ENCODE measurements at places on chromosomes 4 and X.

DNA sequence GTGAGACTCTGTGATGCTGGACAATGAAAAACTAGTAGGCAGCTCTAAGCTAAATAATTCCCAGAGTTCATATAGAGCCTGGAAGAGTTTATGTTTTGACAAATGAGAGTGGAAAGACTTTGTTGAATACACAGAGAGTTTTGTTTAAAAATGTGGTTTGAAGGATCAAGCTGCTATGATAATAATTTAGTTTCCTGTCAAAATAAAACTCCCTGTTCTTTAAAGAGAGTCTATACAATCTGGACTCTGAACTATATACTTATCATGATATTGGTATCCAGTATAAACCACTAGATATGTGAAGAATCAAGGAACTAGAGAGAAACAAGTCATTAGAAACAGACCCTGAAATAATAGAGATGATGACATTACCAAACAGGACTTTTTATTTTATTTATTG lies 158.6 kb downstream of the C4orf33 start:
- no peak for DNase-seq

- DNase-seq, result peak; percentile 50
Measured at GRCh38 chr4:165810726-165811125, 62.3 kb upstream of the TLL1 start.

- no peak for DNase-seq
Measured at GRCh38 chrX:115409551-115409950, 120.0 kb downstream of the LUZP4 start.

DNA sequence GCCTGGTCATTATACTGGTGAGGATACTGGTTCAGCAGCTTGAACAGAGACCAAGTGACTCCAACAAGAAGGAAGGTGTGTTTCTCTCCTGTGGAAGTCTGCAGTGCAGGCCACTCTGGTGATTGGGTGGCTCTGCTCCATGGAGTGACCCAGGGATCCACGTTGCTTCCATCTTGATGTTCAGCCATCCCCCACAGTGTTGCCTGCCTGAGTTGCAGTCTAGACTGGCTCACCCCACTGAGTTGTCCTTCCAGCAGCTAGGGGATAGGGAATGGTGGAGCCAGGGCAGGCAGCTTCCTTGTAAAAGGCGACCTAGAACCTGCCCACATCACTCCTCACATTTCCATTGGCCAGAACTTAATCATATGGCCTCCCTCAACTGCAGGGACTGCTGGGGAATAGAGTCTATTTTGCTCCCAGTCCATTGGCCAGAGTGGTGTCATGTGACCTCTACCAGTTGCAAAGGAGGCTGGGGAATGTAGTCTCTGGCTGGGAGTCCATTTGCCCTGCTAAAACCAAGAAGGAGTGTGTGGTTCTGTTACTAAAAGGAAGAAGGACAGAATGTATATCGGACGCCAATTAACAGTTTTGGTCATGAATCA lies 8.0 kb downstream of the MAN2B2 start:
- DNase-seq, result no peak

- no peak for DNase-seq
Measured at GRCh38 chr4:94724016-94724790, 33.6 kb upstream of the BMPR1B start.

GRCh38 chr4:138053641-138054301 lies 188.4 kb downstream of the SLC7A11 start:
- DNase-seq, result peak; percentile 82

GRCh38 chrX:153762626-153763173 lies 1.3 kb upstream of the PLXNB3 start:
- no peak for DNase-seq

GRCh38 chr4:185761352-185762235 lies 50.4 kb downstream of the SORBS2 start:
- DNase-seq, result no peak

- DNase-seq, result no peak
Measured at GRCh38 chrX:134625315-134625718, 33.0 kb downstream of the PLAC1 start.

- DNase-seq, result no peak
Measured at GRCh38 chr4:96835991-96836390, 996.1 kb downstream of the PDHA2 start.

DNA sequence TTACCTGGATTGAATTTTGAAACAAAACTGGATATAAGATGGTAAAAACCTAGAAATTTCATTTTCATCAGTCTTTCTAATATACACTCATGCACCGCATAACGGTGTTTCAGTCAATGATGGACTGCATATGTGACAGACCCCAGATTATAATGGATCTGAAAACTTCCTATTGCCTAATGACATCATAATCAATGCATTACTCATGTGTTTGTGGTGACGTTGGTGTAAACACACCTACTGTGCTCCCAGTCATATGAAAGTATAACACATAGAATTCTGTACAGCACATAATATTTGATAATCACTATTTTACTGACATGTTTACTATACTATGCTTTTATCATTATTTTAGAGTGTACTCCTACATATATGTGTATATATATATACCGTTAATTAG lies 119.9 kb upstream of the AGA start:
- DNase-seq, result no peak

- DNase-seq, result no peak
Measured at GRCh38 chr4:105140684-105141490, 5.8 kb upstream of the TET2 start.

- DNase-seq, result no peak
Measured at GRCh38 chr4:185261946-185262345, 52.5 kb downstream of the SNX25 start.

DNA sequence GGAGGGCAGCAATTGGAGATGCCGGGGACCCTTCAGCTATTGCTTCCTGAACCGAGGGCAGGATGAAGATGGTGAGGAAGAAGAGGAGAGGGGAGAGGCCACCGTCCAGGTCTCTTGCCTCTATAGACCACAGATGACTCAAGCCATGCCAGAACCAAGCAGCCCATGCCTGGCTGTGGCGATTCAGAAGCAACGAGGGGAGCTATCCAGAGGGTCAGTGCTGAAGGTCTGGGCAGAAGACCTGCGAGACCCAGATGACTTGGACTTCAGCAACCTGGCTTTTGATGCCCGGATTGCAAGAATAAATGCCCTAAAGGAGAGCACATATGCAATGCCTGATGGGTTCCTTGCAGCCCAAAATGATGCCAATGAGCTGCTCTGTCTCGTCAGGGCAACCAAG lies 70.2 kb upstream of the PRPS2 start:
- no peak for DNase-seq

GRCh38 chrX:118373538-118373937 lies 27.6 kb downstream of the WDR44 start:
- DNase-seq, result no peak

DNA sequence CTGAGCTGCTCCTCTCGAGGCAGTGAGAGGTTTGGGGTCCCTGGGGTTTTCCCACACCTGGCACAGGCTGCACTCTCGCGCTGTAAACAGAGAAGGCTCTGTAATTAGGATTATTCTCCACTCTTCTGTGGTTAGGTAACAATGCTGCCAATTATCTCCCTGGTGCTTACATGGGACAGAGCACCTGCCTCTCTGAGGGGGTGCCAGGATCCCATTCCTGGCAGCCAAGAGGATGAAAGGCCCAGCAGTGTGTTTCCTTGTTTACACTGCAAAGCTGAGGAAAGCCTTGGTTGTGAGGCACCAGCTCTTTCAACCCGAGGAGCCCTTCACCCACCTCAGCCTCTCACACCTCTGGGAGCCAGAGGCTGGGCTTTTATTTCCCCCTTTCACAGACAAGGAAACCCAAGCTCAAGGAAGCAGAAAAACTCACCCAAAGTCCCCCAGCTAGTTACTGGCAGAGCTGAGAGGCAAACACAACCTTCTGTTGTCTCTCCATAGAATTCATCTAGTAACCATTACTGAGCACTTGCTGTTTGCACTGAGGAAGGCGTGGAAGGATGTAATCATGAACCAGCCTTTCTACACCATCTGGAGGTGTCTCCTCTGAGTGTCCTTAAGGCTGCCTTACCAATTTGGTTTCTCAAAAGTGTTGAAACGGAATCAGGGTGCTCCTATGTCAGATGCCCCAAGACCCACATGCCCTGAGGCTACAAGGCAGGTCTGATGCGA lies 39.7 kb upstream of the PROM1 start:
- DNase-seq, result no peak

DNA sequence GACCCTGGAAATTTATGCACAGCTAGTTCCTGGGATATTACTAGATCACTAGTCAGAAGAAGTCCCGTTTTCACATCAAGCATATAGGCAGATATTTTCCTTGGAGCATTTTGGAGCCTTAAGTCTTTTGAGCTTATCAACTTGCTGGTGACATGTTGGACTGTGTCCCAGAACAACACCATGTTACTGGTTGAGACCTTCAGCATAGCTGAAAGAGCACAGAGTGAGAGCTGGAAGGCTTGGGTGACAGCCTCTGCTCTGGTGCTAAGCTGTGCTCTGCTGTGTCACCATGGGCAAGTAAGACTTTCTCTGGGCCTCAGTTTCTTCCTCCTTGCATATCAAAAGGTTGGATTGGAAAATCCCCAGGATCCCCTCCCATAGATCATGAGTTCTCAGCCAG lies 116.6 kb upstream of the FRMPD4 start:
- no peak for DNase-seq

- DNase-seq, result no peak
Measured at GRCh38 chrX:65601126-65601525, 66.3 kb upstream of the MSN start.

- DNase-seq, result no peak
Measured at GRCh38 chrX:52424656-52425055, 55.8 kb downstream of the XAGE2 start.

- DNase-seq, result no peak
Measured at GRCh38 chr4:74544655-74545361, 99.9 kb downstream of the AREG start.

- peak; percentile 56 for DNase-seq
Measured at GRCh38 chrX:68929332-68930150, 100.7 kb downstream of the EFNB1 start.

DNA sequence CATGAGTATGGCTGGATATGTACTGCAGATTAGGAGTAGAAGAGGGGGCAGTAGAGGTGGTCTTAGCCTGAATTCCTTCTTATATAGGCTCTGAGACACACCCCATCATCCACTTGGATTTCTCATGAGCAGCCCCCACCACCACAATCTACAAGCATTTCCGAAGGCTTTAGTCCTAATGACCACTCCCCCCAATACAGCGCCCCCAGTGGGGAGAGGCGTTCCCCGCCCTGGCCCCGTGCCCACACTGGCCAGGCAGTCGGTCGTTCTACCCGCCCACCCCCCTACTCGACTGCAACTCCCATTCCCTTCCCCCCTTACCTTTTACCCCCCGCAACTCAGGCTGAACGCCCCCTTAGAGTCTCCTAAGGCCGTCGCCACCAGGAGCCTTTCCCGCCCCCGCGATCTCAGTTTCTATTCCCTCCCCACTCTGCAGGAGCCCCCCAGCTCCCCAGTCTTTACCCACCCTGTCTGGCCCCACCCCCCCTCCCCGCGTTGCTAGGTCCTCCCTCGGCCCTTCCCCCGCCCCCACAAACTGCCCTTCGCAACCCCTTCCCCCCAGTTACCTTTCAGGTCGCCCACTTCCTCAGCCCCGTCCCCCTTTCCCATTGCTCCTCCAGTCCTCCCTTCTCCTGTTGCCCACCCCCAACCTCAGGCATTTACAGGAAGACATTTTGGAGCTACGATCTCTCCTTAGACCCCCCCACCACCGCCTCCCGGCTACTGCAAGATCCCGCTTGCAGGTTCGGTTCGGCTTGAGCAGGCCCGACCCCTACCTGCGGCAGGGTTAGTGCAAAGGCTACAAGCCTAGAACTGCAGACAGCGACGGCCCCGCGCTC lies 468 bp downstream of the ZMYM3 start:
- peak; percentile 79 for DNase-seq
